EH (cell line): ENCODE measurements at places on chromosomes 5 and 9.
A peak's percentile ranks its signal among the peaks of the same experiment; 100 is the strongest.

DNA sequence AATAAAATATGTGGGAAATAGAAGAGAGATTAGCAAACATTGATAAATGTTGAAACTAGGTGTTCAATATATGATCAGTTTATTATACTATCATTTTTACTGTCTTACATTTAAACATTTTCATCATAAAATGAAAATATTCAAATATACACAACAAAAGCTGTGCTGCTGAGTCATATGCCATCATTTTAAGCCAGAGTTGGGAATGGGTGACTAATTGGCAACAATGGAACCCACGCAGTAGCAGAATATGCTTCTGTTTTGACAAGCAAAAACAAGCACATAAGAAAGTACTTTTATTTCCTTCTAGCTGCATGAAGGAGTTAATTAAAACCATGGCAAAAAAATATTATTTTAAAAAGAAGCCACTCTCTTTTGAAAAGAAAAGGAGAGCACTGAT is 340.0 kb upstream of the EDIL3 start:
- DNase-seq: no peak

DNA sequence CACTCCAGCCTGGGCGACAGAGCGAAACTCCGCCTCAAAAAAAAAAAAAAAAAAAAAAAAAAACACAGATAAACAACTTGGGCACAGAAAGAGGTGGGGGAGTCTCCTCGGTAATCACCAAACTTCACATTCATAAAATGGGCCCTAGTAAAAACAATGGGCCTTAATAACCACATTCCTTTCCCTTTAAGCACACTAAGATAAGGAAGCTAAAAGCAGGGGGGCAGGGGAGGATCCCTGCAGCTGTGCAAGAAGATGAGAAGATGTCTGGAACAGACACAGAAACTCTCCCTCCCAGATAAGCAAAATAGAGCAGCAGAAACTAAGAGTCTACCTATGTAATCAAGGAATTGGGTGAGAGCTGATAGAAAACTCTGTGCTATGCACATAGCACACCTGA is 111.2 kb upstream of the FAM174A start:
- DNase-seq: no peak

DNA sequence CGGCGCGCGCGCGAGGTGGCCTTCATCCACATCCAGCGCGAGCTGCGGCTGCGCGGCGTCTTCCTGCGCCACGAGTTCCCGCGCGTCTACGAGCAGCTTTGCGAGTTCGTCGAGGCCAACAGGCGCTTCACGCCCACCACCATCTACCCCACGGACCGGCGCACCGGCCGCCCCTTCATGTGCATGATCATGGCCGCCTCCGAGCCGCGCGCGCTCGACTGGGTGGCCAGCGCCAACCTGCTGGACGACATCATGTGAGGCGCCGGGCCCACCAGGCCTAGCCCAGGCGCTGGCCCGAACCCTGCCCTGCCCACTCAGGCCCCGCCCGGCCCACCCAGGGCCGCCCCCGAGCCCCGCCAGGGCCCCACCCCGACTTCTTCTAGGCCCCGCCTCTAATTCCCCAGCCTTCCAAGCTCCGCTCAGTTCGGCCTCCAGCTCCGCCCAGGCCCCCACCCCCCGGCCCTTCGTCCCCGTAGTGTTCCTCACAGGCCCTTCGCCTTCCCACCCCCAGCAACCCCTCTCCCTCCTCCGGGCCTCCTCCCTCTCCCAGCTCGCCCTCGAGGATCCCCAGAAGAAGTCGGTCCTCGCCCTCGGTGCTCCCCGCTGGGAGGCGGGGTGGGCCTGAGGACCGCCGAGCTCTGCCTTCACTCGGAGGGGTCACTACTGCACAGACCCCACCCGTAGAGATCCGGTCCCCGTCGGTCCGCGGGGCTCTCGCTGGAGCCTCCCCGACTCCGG is 2.0 kb upstream of the PHPT1 start:
- peak; percentile 71 for DNase-seq

DNA sequence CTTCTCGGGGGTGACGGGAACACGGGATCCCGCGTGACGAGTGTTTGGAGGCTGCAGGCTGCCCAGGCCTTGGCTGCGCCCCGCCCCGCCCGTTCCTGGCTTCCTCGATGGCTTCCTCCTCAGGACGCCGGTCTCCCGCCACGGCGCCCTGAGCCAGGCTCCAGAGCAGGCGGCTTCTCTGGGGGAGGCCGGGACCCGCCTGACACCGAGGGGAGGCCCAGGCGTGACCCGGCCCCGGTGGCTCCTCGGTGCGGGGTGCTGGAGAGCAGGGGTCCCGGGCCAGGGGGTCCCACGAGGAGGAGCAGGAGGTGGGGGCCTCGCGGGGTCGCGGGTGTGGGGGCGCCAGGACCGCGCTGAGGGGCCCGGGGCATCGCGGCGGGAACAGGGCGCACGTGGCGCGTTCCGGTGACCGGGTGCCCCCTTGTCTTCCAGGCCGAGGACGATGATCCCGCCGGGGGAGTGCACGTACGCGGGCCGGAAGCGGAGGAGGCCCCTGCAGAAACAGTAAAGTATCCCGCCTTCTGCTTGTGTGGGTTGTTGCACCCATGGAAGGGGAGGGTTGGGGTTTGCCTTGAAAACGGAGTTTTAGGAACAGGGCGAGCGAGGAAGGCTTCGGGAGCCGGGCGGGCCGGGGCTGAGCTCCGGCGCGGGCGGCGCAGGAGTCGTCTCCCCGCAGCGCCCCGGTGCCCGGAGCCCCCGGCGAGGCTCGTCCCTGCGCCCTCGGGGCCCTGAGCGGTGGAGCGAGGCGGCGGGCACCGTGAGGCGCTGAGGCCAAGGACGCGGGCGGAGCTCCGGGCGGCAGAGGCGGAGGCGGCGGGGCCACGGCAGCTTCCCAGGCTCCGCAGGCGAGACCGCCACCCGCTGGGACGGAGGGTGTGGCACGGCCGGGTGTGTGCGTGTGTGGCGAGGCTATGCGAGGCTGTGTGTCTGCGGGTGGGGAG is 22.2 kb downstream of the AHRR start:
- peak; percentile 83 for DNase-seq

DNA sequence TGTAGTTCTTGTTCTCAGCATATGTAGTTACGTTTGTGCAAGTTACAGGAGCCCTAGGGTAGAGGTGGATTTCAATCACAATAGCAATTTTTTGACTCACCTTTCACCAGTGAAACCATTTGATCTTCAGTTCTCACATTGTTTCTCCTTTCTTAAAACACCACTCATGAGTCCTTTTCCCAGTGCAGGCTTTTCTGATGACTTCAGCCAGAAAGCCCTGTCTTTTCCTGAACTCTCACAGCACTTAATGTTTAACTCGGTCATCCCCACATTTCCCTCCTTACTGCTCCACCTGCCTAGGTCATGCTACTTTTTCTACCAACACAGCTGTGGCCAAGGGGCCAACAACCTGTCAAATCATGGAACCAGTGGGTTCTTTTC is 37.9 kb downstream of the ARHGEF28 start:
- no peak for DNase-seq

DNA sequence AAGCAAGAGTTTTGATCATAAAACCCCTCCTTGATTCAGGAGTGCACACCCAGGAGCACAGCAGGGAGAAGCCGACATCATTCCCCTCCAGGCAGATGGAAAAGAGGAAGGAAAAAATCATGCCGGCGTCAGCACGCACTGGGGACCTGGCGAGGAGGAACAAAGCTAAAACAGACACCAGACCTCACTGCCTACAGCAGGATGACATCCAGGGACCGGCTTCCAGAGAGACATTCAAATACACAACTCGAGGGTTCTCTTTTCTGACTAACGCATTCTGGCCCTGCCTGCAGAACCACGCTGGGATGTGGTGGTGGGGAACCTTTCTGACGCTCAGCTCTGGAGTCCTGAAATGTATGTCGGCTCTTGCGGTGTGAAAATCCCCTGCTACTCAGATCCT is 2.7 kb downstream of the UBAC1 start:
- DNase-seq: no peak

DNA sequence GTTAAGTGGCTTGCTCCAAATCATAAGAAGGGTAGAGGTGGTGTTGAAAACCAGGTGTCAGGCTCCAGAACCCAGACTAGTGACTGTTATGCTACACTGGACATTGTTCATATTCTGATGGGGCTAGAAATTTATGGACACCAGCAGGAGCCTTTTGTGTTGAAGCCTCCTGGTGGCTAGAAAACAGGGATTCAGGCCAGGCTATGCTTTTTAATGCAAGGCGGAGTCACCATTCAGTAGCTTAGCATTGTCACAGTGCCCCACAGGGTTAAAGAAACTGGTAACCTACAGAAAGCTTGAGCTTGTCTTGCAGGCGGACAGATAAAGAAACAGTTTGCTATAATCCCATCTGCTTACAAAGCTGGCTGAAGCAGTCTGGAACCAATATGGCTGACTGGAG is 23.0 kb upstream of the GOLM1 start:
- DNase-seq: no peak

GRCh38 chr9:113687680-113688371 is 188.3 kb upstream of the ZNF618 start:
- DNase-seq: no peak

DNA sequence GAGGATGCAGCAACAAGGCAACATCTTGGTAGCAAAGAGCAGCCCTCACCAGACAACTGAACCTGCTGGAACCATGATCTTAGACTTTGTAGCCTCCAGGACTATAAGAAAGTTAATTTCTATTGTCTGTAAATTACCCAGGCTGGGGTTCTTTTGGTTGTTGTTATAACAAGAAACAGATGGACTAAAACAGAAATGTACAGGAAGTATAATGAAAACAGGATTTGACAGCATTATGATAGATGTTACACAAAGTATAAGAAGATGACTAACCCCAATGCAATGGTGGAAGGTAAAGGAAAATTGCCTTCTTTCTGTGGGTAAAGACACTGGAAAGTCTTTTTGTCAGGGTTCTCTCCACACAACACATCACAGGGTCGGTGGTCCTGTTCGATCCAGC is 204.2 kb downstream of the SGCD start:
- peak; percentile 1 for DNase-seq

- no peak for DNase-seq
These were observed 2101.6 kb downstream of the MAT2B start for GRCh38 chr5:165607026-165607425.

GRCh38 chr5:147985608-147986007 is 78.2 kb upstream of the SPINK5 start:
- no peak for DNase-seq

DNA sequence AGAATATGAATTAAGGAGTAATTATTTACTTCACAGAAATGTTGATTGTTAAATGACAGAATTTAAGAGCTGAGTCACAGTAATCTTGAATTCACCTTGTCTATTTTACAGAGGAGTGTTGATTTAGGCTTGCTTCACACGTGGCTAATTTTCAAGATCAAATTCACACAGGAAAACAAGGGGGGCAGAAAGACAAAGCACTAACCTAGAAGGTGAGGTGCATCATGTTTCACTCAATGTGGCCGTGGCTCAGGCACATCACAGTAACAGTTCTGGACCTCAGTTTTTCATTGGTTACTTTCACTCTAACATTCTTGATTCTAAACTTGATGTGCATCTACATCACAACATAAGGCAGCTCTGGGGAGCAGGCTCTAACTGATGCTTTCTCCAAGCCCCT is 69.6 kb upstream of the GNAQ start:
- DNase-seq: no peak

DNA sequence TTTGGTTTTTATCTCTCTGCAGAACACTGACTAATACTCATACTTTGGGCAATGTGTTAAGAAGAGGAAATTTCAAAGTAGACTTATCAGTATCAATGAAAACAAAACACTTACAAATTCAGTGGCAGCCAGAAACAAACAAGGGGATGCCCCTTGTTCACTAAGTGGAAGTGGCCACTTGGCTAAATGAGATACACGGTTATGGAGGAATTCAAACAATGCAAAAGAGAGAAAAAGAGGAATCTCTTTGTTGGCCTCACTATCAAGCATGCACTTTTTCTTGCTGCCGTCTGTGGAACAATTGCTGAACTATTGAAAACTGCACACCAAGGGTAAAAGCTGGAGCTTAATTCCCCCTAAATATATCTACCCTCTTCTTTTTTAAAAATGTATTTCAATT is 2044.9 kb upstream of the CDH6 start:
- DNase-seq: no peak

DNA sequence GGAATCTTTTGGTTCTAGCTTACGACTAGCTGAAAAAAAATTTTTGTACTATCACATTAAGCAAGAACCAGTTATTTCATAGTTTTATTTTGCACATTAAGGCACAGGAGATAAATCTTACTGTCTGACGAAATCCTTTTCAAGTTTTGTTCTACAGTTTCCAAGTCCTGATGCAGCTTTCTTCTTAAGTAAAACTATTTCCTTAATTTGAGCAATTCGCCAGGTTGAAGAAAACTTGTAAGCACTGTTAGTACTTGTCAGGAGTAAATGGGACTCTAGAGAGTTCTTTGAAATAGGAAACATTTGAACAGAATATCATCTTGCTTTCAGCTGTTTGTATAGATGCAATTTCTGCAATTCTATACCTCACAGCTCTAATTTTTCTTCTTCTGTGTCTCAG is 318.8 kb upstream of the ELAVL2 start:
- DNase-seq: no peak

- DNase-seq: no peak
These were observed 114.1 kb downstream of the C9orf152 start for GRCh38 chr9:110093871-110094270.

GRCh38 chr9:114163517-114163951 is 8.2 kb downstream of the COL27A1 start:
- peak; percentile 79 for DNase-seq

DNA sequence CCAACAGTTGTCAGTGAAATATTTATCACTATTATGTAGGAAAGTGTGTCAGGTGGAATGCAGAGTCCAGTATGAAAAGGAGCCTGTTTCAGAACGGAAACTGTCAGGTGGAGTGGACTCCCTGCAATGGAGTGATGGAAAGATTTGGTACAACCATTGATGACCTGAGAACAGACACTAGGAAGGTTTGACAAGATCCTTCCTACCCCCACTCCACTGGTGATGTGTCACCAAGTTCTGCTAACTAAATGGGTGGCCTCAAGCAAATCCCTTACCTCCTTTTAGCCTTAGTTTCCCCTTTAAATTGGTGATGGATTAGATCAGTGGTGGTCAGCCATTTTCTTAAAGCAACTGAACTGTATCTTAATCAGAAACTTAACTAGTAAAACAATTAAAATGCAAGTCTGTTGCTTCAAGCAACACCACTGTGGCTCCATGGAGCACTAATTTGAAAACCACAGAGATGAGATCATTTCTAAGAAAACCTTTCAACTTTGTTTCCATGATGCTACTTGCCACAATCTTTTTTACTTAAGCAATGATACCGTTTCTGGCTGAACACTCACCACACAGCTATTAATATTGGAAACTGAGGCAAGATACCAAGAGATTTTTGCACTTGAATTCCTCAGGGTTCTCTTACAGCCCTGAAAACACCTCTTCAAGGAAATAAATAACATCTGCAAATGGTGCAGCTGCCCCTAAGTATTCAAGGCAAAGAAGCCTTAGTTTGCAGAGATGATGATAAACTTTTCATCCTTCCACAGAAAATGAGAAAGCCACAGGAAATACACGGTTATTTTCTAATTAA is 140.6 kb downstream of the ERCC6L2 start:
- peak; percentile 21 for DNase-seq

- DNase-seq: no peak
These were observed 10.2 kb upstream of the GPR150 start for GRCh38 chr5:95609711-95610110.

GRCh38 chr5:171495122-171495700 is 75.8 kb downstream of the FGF18 start:
- peak; percentile 39 for DNase-seq

GRCh38 chr5:31413030-31413812 is 118.7 kb downstream of the DROSHA start:
- DNase-seq: no peak

GRCh38 chr9:100848726-100849125 is 179.8 kb upstream of the PLPPR1 start:
- DNase-seq: no peak
